ENCODE measurements at places on chromosomes 13 and 19.
A peak's percentile ranks its signal among the peaks of the same experiment; 100 is the strongest.

DNA sequence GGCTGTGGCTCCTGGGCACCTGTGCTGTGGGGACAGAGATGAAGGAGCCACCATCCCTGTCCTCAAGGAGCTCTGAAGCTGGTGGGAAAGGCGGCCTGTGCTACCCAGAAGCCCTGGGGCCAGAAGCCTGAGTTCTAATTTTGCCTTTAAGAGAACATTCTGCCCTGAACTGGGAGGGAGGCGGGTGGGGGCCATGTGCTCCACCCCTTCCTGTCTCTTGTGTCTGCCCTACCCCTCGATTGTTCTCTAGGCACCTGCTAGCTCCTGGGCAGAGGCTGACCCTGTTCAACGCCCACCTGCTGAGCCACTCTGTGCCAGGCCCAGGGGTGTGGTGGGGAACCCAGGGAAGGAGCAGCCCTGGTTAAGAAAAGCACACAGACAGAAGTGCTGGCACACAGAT lies 5.9 kb downstream of the TRAPPC6A start:
- DNase-seq: peak; percentile 29

- DNase-seq: no peak
Measured at GRCh38 chr19:440391-441212, 20.2 kb downstream of the SHC2 start.

DNA sequence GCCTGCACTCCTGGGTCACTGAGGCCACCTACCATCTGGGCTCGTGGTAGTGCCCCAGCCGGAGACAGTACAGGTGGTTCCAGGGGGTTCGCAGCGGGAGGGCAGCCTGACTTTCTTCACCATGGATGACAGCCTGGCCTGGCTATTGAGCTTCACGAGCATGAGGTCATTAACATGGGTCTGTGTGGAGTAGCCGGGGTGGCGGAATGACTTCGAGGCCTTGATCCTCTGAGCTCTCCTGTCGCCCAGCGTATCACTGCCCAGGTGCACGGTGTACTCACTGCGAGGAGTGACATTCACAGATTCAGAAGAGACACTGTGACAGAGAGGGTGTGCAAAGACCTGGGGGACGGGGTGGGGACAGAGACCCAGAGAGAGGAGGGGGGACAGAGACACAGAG lies 3.5 kb downstream of the KLK7 start:
- no peak for DNase-seq

DNA sequence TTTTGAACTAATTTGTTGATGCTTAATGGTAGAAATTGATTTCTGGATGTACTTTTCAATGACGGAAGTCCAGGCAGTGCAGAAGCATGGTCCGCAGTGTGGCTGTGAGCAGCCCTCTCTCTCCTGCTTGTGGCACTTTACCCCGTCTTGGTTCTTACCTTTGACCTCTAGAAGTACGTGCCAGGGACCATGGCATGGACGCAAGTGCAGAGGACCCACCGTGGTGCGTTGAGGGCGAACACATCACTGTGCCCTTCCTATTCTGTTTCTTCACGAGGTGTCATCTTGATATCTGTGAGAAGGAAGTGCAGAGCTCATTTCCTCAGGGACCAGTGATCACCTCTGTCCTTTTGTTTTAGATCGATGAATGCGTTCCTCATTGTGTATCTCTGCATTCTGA lies 135.2 kb downstream of the ATP11A start:
- DNase-seq: no peak

DNA sequence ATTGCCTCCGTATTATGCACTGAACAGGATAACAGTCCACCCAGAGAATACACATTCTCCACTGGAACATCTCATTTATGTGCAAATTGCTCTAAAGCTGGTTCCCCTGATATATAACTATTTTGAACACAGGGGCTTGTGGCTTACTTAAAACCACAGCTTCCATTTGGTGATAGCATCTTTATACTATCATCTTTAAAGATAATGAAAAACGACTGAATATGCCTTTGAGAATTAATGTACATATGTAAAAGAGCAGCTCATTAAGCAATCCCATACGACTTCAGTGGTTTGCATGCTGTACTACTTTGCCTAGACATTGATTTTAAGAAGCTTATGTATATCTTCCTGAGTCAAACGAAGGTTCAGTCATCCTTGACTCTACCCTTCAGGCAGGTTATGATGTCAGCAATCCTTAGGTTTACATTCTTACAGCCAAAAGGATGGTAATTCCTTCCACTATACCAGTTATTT lies 40.8 kb downstream of the BRD4 start:
- no peak for DNase-seq

DNA sequence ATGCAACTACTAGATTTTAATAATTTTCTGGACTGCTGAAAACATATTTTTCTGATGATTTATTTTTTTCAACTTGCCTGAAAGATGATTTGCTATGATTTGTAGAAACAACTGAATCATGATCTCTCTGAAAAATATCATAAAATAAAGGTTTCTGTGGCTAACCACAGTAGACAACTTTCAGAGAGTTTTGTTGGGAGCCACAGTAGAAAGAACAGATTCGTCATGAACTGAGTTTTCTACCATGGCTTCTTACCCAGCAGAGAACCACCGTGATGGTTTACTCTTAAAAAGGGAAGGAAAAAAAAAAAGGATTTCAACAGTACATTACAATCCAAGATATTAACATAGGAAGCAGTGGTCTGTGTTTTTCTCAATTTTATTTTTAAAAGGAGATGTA lies 18.0 kb downstream of the ZAR1L start:
- no peak for DNase-seq

DNA sequence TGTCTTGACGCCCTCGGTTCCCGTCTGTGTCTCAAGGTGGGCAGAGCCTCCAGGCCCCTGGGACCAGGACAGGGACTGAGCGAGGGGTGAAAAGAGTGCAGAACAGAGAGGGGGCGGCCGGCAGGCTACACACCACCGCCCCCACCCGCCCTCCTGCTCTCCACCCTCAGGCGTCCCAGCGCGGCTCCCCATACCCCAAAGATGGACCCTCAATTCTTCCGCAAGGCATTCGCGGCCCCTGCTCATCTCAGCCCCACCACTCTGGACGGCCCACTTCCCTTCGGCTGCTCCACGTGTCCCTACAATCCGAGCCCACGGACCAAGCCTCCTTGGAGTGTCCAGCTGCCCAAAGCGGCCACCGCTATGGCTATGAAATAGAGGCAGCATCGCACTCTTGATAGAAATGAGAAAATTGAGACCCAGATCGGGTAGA lies 1.8 kb downstream of the KLF16 start:
- DNase-seq: no peak

DNA sequence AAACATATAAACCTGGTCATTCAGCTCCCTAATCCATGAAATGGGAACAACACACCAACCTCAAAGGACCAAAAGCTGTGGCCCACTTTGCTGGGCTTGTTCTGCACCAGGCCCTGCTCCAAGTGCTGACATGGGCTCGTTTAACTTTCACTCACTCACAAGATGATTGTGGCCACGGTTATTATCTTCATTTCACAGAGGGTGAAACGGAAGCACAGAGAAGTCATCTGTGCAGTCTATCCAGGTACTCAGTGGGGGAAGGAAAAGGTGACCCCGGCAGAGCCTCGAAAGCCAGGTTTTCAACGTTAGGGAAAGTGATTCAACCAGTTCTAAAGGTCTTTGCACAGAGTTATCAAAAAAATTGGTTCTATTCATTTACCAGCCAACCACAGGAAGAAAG lies 68.0 kb downstream of the CRYL1 start:
- DNase-seq: no peak

GRCh38 chr19:16461630-16462051 lies 10.1 kb downstream of the EPS15L1 start:
- DNase-seq: no peak

GRCh38 chr19:5680084-5680436 lies 256 bp downstream of the MICOS13 start:
- no peak for DNase-seq

DNA sequence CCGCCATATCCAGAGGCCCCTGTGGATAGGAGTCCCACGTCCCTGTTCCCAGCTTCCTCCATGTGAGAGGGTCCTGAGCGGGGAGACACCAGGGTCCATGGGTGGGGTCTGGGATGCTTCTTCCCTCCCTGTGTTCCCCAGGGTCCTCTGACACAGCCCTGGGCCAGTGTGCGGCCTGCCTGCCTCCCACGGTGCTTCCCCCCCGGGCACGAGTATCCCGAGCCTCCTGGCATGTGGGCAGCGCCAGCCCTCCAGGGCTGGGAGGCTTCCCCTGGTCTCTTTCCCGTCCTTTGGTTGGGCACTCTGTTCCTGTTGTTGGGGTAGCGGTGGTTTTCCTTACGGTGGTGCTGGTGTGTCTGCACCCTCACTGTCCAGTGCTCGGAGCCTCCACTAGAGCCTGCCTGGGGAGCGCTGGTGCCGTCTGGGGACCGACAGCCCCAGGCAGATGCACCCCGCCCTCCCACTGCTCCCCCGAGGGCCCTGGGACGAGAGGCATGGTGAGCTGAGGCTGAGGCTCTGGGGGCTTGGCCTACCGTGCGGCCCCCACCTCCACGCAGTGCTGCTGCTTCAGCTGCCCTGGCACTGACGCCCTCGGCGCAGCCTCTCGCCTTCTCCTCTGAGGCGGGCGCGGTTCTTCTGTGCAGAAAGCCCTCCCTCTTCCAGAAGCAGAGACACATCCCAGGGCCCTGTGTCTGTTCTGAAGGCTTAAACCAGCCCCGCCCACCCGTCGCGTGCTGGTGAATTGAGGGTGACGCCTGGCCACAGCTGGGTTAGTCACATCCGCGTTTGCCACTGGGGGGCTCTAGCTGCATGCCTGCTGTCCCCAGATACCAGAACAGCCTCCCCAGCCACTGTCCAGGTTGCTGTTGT lies 27.9 kb downstream of the PLEKHJ1 start:
- peak; percentile 56 for DNase-seq

DNA sequence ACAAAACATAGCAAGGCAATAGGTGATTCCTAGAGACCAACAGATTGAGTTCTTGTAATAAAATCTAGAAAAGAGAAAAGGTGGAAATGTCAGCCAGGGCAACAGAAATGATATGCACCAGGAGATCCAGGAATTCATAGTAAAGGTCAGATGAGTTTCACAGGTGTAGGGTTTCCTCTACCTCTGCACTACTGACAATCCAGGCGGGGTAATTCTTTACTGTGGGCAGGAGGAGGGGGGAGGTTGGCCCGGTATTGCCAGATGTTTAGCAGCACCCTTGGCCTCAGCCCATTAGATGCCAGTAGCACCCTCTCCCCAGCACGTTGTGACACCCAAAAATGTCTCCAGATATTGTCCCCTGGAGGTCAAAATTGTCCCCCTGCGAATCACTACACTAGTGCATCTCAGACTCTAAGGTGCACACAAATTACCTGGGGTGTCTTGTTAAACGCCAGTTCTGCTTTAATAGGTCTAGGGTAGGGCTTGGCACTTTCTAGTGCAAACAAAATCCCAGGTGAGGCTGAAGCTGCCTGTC lies 3.5 kb upstream of the UBAC2 start:
- DNase-seq: no peak

DNA sequence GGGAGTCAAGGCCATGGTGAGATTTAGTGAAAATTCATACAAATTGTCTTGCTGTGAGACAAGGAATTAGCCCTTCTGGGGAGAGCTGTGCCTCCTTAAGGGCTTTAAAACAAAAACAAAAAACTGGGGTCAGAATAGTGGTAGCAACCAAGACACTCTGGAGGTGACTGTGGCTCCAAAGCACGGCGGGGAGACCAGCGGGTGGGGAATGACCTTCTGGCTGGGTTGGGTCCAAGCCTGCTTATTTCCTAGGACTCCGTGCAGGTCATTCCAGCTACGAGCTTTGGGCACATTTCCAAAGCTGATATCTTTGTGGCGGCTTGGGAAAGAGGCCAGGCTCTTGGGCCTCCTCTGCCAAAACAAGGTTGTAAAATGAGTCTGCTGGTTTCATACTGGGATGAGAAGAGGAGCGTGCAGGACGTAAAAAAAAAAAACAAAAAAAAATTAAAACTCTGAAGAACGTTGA lies 348.3 kb downstream of the UQCRFS1 start:
- DNase-seq: no peak

GRCh38 chr13:92379371-92379770 lies 847.2 kb upstream of the GPC6 start:
- DNase-seq: no peak

DNA sequence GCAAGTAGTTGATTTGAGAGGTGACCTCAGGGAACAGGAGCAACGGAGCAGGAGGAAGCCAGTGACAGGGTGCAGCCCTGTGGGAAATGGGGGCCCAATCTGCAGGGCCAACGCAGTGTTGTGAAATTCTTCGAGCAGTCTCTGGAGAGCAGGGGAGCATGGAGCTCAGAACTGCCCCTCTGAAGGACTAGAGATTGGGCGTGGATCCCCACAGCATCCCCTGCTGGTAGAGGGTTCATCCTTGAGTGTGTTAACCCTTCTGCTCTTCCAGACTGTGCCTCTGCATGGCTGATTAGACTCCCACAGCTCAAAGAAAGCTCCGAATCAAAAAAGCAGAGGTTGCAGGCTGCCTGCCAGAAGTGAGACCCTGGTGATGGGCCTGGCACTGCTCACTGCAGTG lies 77.9 kb upstream of the UQCRFS1 start:
- DNase-seq: no peak

DNA sequence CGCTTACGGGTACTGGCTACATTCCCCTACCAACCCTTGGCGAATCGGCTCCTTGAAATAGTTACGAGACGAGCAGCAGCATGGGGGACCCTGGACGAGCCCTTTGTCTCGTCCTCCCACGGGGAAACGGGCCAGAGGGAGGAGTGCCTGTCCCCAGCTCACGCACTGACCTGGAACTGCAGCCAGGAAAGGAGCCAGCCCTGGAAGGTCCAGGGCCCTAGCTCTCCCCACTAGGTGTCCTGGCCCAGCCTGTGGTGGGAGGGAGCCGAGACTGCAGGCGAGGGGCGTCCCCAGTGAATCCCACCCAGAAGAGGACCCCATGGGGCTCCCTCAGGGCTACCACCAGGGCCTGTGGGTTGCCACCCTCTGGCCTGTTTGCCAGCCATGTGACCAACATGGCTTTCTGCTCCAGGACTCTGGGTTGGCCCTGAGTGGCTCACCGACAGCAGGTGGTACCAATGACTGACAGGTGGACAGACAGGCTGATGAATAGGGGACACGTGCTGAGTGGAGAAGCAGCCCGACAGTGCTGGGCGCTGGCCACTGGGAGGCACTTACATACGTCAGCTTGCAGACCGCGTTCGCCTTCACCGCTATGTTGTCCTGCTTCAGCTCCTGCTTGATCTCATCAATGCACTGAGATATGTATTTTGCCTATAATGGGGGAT lies 13.2 kb downstream of the AP3D1 start:
- DNase-seq: no peak

- DNase-seq: no peak
Measured at GRCh38 chr13:41547251-41548000, 90.1 kb downstream of the RGCC start.

DNA sequence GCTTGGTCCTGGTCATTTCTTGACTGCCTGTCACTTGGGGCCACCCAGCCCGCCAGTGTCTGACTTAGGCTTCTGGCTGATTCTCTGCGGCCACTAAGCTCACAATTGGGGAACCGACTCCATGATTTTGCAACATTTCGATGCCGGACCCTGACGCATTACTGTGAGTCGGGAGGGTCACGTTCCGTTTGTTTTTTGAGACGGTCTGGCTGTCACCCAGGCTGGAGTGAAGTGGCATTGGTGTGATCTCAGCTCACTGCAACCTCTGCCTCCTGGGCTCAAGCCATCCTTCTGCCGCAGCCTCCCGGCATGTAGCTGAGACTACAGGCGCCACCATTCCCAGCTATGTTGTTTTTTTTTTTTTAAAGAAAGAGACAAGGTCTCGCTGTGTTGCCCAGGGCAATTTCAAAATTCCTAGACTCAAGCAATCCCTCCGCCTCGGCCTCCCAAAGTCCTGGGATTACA lies 3.2 kb upstream of the ADAT3 start:
- DNase-seq: no peak

GRCh38 chr13:111502957-111503356 lies 182.5 kb downstream of the TEX29 start:
- DNase-seq: no peak

GRCh38 chr19:48883726-48884125 lies 11.5 kb downstream of the PPP1R15A start:
- no peak for DNase-seq
